8988T (cell line): ENCODE measurements at places on chromosomes 16 and 17.

DNA sequence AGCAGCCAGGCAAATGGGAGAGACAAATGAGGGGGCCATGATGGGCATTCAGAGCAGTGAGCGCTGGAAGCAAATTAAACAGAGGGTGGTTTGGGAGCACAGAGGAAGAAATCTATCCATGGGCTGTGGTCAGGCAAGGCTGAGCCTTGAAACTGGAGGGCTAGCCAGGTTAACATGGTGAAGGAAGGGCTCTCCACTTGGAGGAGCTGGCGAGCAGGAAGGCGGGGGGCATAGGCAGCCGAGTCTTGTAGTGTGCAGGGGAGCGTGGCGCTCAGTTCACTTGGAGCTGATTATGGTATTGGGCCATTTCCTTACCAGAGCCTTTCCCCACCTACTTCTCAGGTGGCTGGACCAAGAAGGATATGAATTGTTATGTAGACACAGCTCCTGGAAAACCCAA is 189.7 kb downstream of the SNX29 start:
- no peak for DNase-seq

- DNase-seq = no peak
Observed at GRCh38 chr17:17572010-17572785, 19.3 kb downstream of the PEMT start.

GRCh38 chr16:72474501-72475123 is 302.7 kb upstream of the PMFBP1 start:
- no peak for DNase-seq

DNA sequence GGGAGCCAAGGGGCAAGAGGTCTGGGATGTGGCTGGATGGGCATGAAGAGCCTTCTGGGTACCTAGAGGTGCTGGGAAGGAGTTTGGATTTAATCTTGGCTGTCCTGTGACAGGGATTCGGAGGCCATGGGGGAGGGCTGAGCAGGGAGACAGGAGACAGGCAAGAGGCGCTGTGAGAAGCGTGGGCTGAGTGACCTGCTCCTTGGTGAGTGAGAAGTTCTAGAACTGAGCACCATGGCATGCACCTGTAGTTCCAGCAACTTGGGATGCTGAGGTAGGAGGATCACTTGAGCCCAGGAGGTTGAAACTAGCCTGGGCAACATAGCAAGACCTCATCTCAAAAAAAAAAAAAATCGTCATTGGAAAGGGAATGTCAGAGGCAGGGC is 78.3 kb upstream of the PLCG2 start:
- DNase-seq = no peak

- DNase-seq = no peak
Observed at GRCh38 chr17:65902831-65903522, 289.0 kb downstream of the CEP112 start.

- no peak for DNase-seq
Observed at GRCh38 chr16:73214825-73215677, 167.1 kb upstream of the ZFHX3 start.

- DNase-seq = no peak
Observed at GRCh38 chr17:68061512-68062313, 26.2 kb downstream of the KPNA2 start.

GRCh38 chr17:28478712-28479615 is 5.5 kb downstream of the SLC13A2 start:
- DNase-seq = no peak

GRCh38 chr16:79081297-79082066 is 519.1 kb downstream of the MAF start:
- DNase-seq = no peak

- peak; percentile 78 for DNase-seq
Observed at GRCh38 chr16:3938843-3939624, 58.5 kb upstream of the CREBBP start.

DNA sequence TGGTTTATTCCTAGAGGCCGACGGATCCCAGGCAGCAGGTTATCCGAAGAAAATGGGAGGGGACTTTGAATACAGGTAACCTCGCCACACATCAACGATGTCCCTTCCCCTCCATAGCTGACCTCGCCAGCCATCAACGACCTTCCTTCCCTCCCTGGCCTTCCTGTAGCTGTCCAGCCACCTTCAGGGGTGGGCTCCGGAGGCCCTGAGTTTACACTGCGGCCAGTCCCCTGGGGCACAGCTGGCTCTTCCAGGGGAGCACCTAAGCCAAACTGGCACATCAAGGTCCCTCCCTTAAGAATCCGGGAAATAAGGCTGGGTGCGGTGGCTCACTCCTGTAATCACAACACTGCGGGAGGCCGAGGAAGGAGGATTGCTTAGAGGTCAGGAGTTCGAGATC is 10.1 kb upstream of the RPH3AL start:
- DNase-seq = no peak

DNA sequence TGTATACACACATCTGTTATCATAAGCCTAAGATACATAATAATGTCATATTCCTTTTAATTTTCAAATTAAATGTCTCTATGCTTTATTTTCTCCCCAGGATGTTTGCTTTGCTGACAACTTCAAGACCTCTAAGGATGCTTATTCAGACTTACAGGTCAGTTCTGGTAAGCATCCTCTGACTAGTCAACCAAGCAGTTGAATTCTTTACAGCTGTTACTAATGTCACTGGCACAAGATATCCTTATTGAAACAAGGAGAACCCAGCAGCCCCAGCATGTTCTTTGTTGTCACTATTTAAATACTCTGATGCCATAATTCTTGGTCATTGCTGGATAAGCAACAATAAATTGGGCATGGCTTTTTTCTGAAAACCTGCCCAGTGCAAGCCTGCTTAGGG is 232.3 kb upstream of the PMFBP1 start:
- DNase-seq = no peak

GRCh38 chr16:24482681-24483202 is 56.6 kb upstream of the RBBP6 start:
- DNase-seq = no peak

DNA sequence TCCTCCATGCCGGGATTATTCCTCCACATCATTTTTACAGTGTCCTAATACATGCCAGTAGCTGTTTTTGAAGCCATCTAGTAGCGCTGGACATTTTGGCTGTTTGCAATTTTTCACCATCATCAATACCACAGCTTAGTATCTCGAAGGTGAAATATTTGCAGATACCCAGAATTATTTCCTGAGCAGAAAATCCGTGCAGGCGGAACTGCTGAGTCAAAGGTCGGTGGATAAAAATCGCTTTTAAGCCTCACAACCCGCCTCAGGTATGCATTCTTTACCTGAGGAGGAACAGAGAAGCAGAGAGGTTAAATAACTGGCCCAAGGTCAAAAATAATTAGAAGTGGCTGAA is 584 bp upstream of the TNRC6A start:
- DNase-seq = no peak

DNA sequence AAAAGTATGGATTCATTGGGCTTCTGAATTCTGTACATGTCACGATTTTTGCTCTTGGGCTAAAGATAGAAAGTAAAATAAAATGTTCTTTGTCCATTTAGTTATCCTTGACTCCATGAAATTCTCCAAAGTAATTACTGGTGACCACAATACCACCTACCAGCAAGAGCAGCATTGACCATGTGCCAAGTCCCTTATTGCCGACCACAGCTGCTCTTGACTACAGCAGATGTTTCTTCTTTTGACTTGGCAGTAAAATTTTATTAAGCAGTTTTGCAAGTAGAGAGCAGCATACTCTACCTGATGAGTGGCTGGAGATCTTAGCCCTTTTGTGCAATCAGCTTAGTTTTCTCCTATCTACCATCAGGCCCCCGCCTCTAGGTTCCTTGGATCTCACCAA is 152.2 kb upstream of the TBX2 start:
- DNase-seq = no peak

- peak; percentile 83 for DNase-seq
Observed at GRCh38 chr17:41329279-41329948, 13.9 kb upstream of the KRTAP17-1 start.

GRCh38 chr17:65867014-65867413 is 305.6 kb upstream of the AXIN2 start:
- no peak for DNase-seq

GRCh38 chr17:17860766-17861107 is 24.0 kb upstream of the SREBF1 start:
- no peak for DNase-seq

- no peak for DNase-seq
Observed at GRCh38 chr16:78655331-78656113, 556.1 kb downstream of the WWOX start.

GRCh38 chr17:28901866-28902818 is 737 bp downstream of the DHRS13 start:
- DNase-seq = peak; percentile 71

DNA sequence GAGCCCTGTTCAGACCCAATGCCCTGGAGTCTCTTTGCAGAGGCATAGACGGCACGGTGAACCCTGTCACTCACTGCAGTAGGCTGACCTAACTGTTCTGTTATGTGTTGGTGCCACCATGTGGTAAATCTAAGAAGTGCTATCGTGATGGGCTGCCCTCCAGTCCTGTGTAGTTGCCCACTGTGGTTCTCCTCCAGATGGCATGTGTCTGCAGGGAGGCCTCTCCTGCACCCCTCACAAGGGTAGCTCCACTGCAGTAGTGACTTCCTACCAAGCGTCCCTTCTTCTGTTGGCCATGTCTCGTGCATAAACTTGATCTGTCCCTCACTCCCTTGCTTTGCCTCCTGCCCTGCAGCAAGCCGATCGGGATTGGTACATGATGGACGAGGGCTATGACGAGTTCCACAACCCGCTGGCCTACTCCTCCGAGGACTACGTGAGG is 5.8 kb downstream of the DHX38 start:
- peak; percentile 93 for DNase-seq

DNA sequence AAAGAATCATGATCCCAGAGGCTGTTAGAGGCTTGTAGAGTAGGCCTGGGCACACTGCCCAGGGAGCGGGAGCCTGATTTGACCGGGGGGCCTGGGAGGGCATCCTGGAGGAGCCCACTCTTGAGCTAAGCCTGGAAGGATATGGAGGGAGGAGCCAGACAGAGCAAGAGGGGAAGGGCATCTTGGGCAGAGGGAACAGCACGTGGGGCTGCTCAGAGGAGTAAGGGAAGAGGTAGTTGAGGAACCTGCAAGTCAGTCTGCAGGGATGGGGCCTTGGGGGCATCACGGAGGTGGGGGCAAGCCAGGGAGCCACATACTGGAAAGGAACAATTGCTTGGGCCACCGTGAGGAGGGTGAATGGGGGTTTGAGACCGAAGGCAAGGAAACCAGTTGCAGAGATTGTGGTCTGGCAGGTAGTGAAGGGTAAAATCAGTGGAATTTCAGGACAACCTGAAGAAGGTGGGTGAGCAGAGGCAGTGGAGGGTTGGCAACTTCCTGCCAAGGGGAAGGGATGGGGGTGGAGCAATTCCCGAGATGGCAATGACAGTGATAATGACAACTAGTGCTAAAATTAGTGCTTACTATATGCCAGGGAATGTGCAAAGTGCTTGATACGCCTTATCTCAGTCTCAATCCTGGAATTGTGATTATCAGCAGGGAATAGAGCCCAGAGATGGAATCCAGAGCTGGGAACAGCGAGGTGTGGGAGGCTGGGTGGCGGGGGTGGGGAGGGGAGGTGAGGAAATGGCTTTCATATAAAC is 9.7 kb upstream of the RAI1 start:
- no peak for DNase-seq

DNA sequence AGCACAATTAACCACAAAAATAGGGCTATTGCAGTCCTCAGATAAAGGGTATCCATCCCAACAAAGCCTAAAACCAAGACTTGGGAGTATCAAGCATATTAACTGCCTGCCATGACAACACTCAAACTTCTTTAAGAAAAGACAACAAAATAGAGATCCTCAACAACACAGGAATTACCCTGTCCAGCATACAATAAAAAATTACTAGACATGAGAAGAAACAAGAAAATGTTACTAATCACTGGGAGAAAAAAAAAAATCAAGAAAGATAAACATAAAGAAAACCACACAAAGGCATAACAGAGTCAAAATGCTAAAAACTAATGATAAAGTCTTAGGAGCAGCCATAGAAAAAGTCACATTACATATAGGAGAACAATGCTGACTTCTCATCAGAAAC is 73.9 kb downstream of the SLC39A11 start:
- no peak for DNase-seq

GRCh38 chr17:36934692-36935630 is 2.3 kb upstream of the LHX1 start:
- DNase-seq = no peak

- DNase-seq = no peak
Observed at GRCh38 chr17:39809221-39809620, 54.9 kb downstream of the IKZF3 start.

- DNase-seq = no peak
Observed at GRCh38 chr16:79768276-79768970, 167.9 kb upstream of the MAF start.

DNA sequence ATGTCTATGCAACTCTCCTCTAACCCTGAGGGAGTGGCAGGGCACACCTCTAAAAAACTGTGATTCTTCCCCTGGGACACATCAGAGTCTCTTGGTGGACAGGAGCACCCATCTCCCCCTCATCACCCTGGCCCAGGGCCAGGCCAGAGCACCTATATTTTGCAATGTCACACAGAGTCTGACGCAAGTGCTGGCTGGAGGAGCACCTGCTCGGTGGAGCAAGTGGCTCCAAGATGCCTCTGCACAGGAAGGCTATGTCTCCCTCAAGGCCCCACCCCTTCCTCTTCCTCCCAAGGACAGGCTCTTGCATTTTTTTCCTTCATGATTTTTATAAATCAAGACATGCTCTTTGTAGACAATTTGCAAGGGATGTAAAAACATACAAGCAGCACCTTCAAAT is 13.3 kb downstream of the SNN start:
- no peak for DNase-seq

DNA sequence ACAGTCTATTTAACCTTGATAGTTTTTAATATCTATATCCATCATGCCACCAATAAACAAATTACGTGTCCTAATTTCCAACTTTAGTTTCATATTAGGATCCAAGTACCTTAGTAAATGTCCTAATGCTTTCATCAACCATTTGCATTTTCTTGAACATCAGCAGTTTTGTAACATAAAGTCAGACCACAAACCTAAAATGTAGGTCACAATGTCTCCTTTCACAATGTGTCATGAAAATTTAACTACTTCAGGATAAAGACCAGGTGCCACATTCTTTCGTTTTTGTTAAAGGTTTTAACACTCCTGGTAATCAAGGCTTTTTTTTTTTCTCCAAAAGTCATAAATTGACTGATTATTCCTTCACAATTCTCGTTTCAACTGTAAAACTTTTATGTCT is 310.7 kb upstream of the PMFBP1 start:
- no peak for DNase-seq

DNA sequence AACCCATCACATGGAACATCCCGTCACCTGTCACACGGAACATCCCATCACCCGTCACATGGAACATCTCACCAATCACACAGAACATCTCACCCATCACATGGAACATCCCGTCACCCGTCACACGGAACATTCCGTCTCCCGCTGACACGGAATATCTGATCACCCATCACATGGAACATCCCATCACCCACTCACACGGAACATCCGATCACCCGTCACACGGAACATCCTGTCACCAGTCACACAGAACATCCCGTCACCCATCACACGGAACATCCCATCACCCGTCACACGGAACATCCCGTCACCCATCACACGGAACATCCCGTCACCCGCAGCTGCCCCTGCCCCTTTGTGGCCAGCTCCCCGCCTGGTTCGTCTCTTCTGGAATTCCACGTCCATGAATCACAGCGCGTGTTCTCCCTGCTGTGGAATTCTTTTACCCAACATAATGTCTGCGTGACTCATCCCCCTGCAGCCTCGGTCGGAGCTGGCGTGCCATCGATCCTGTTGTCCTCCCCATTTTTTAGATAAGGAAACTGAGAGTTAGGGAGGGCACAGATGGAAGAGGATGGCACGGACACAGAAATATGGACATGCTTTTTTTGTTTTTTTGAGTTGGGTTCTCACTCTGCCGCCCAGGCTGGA is 5.6 kb downstream of the CPNE7 start:
- peak; percentile 98 for DNase-seq
